Stimulated activated CD4-positive, alpha-beta T cell treated with anti-CD3 and anti-CD28 coated beads, Interleukin-15, amount 100 ng/mL, for 48 hours (primary cell): ENCODE measurements at places on chromosomes 5 and 9.
A peak's percentile ranks its signal among the peaks of the same experiment; 100 is the strongest.

DNA sequence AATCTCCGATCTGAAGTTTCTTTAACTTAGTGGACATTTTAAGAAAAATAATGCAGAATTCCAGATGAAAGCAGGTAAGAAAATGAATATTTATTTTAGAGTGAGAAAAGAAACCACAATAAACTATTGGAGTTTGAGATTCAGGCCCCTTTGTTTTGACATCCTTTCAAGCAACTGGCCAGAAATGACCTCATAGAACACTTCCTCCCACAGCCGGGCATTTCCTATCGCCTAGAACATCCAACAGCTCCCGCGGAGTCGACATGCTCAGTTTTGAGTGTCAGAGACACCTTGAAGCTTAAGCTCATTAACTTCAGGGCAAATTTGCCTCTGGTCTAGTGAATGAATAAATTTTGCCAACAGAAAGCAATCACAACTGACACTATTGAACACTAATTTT, 369.2 kb downstream of the TLE4 start:
- no peak for DNase-seq

DNA sequence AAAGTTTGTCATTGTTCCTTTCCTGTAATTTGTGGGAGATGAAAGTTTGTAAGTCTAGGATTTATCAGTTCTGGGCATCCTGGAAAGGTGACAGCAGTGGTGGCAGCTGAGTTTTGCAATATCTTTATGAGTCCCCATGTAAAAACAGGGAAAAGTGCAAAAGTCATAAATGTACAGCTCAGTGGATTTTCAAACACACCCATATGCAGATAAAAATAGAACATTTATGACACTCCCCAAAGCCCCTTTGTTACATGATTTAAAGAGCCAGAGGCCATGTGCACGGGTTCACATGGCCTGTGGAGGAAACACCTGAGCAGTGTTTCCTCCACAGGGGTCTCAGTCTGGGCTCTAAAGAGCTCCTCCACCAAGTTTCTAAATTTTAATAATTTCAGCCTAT, 6.3 kb downstream of the TMEM38B start:
- DNase-seq = no peak

DNA sequence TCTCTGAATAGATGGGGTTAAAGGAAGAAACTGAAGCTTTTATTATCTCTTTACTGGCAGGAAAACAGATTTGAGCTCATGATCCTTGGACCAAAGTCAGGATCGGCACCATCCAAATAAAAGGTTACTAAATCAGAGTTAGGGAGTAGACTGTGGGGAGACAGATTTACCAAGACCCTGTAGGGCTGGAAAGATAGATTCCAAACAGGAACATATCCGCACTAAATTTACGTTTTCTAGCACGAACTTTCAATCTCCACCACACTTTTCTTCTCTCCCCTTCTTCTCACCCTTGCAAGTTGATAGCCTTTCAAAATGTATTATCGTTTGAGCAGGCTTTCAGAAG, 120.0 kb upstream of the HMHB1 start:
- DNase-seq = no peak

GRCh38 chr9:90053027-90053426, 448.2 kb downstream of the GADD45G start:
- DNase-seq = no peak

DNA sequence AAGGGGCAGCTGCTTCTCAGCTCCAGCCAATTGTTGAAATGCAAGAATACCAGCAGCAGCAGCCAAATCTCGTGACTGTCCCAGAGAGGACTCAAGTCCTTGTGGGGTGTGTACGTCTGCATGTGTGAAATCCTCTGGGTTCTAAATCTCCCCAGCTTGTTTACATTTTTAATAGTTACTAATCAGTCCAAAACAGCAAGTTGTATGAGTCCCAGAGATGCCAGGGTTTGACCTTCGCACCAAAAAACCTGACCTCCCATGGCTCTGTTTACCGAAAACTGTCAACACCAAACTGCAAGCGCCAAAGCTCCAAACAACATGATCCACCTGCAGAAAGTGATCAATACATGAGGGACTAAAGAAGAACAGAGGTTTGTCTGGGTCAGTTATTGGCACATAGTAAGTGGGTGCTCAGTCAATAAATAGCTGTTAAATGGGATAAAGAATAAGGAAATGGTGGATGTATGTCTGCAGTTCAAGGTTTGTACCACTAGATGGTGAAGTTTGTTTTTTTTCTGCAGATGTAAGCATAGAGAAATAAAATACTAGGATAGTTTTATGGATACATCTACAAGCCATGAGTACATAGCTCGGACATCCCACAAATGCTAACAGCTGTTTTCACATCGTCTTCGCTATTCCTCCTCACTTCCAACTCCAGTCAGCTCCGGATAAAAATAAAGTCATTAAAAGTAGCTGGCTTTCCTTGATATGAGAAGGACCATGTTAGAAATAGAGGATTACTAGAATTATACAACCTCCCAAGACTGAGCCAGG, 85.3 kb upstream of the ADRB2 start:
- no peak for DNase-seq

- DNase-seq = no peak
These were observed 25.8 kb upstream of the COL15A1 start for GRCh38 chr9:98917746-98918487.

DNA sequence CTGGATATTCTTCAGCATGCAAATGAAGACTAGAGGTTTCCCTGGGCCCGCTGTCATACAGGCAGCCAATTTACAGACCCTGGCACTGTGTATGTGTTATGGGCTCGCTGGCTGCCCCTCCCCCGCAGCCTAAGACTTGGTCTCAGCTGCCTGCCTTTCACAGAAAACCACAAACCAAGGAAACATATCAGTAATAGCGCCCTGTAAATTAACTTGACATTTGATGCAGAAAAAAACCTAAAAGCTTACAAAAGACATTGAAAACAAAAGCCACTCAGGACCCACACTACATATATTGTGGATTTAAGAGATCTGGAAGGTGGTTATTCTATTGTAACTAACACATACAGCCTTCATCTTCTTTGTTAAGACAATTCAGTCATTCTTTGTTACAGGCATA, 287.0 kb upstream of the TMEM161B start:
- no peak for DNase-seq

DNA sequence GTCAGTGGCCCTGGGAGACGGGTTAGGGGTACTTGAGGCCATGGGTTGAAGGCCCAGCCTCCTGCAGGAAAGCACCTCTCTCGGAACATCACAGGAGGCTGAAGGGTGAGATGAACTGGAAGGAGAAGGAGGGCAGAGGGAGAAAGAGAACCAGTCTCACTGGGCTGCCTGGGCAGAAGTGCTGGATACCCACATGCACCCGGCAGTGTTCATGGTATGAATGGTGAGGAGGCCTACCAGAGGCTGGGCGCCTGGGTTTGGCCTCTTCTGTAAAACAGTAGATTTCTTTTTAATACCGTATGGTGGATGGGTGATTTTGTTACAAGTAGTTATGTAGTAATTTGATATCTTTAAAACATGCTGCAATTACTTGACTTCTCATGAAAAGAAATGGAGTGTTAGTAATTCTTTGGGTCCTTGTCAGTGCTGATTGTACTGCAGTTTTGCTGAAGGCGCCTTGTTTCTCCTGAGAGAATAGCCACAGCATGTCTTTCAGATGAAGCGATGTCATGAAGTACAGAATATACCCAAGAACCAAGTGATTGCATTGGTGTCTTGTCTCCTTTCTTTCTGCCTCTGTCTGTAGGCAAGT, 258.6 kb downstream of the FANCC start:
- DNase-seq = no peak

GRCh38 chr9:21965401-21965951, 28.7 kb downstream of the CDKN2A start:
- DNase-seq = peak; percentile 19

- no peak for DNase-seq
These were observed 546.2 kb downstream of the DMRTA1 start for GRCh38 chr9:22992780-22993179.

GRCh38 chr5:174625591-174626350, 98.6 kb upstream of the MSX2 start:
- no peak for DNase-seq
